ENCODE measurements at places on chromosomes 7 and 10.
A peak's percentile ranks its signal among the peaks of the same experiment; 100 is the strongest.

GRCh38 chr10:100744987-100745881 lies at the start of gene PAX2:
Gene PAX2, plus strand, starts transcription at chr10:100745582. Its CDS starts 679 bp downstream, at chr10:100746261.
- no peak for DNase-seq

- peak; percentile 60 for DNase-seq
Measured at GRCh38 chr7:20744954-20745446, 41.7 kb downstream of the SP8 start.

DNA sequence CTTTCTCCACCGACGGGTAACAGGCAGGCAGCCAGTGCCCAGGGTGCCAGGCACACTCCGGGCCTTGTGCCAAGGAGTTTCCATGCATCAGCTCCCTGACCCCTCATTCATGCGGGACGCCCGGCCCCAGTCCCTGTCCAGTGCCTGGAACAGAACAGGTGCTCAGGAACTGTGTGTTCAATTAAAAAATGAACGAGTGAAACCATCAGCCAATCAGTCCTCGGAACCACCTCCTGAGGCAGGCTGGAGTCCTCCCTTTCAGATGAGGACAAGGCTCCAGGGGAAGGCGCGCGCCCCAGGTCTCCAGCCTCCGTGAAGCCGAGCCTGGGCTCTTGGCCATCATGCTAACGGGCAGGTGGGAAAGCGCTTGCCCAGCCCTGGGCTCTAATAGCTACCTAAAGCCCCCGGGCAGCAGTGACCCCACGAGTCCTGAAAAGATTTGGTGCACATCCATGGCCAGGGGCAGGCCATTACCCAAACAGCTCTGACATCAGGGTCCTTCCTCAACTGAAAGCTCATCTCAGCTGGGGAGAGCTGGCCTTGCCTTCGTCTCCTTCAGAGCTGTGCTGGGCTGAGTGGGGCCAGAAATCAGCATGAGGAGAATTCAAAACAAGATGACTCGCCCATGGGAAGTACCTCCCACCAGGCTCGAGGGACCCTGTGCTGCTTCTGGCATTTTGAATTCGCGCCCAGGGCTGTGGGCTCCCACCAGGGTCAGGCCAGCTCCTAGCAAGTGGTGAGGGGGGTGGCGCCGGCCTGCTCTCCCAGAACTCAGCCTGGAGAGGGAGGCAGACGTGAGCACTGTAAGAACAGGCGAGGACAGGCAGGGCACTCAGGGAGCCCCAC lies 200.5 kb downstream of the MAD1L1 start:
- DNase-seq: no peak

GRCh38 chr10:124935946-124936345 lies 6.0 kb upstream of the ZRANB1 start:
- peak; percentile 15 for DNase-seq

- DNase-seq: no peak
Measured at GRCh38 chr10:83012866-83013265, 1126.4 kb upstream of the GHITM start.

DNA sequence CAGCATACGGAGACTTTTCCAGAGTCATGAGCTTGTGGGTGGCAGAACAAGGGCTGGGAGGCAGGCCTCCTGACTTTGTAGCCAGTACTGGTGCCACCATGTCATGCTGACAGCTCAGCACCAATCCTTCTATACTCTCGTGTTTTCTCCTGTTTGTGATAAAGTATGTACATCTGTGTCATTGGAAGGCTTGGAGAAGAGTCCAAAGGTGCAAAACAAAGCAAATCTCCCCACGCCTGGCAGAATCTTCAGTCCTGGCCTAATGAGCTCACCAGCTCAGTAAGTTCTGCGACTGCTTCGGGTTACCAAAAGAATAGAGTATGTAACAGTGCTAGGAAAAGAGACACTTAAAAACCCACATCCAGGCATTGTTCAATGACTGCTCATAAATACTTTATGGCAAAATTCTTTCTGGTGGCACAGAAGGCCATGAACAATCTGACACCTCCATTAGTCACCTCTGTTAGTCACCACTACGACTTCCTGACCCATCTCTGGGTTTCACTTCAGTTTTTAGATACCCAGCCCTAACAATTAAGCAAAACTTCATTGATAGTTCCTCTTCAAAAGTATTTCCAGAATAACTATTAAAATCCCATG lies 24.5 kb downstream of the STEAP1 start:
- no peak for DNase-seq

DNA sequence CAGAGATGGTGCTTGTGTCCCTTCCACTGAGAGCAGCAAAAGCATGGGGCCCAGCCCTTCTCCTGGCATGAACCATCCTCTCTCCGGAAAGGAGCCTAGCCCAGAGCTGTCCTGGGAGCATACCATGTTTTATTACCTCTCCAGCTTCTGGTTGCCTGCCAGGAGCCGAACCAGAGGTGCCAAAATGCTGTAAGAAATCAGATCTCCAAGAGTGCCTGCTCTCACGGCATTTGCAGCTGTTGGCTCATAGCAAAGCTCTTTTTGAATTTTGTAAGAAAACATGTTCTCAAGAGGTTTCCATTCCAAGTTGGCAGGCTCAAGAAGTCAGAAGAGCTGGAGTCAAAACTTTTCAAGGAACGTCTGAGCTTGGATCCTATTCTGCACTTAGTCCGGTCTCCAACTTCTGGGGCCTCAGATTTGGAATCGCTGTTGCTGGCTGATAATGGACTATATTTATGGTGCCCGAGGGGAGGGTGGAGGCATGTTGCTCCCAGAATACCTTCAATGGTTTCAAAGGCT lies 211.7 kb upstream of the MKI67 start:
- no peak for DNase-seq

GRCh38 chr10:26048756-26049155 lies 114.7 kb downstream of the MYO3A start:
- no peak for DNase-seq

DNA sequence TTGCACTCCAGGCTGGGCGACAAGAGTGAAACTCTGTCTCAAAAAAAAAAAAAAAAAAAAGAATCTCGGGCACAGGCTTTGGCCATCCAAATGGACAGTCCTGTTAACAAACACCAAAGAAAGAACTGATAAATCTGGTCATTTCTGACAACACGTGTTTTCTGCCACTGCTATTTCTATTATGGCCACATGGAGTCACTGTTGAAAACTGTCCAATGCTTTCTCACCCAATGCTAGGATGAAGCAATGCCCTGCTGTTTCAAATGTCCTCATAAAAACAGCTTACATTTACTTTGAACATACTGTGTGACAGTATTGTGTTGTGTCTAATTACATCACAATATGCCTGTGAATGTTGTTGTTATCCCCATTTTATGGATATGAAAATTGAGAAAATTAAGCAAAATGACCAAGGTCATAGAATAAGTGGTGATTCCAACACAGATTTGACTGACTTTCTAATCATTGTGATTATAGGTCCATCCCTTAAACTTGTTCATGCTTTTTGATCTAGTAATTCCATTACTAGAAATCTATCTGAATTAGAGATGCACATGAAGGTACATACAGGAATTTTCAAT lies 19.9 kb upstream of the MAP3K8 start:
- peak; percentile 81 for DNase-seq

- peak; percentile 76 for DNase-seq
Measured at GRCh38 chr7:99040104-99040958, 103.6 kb downstream of the SMURF1 start.

- no peak for DNase-seq
Measured at GRCh38 chr7:70052691-70053090, 454.4 kb downstream of the AUTS2 start.

- no peak for DNase-seq
Measured at GRCh38 chr7:4260867-4261600, 421.1 kb upstream of the FOXK1 start.

GRCh38 chr10:78865538-78865875 lies 203.3 kb upstream of the ZMIZ1 start:
- DNase-seq: no peak

DNA sequence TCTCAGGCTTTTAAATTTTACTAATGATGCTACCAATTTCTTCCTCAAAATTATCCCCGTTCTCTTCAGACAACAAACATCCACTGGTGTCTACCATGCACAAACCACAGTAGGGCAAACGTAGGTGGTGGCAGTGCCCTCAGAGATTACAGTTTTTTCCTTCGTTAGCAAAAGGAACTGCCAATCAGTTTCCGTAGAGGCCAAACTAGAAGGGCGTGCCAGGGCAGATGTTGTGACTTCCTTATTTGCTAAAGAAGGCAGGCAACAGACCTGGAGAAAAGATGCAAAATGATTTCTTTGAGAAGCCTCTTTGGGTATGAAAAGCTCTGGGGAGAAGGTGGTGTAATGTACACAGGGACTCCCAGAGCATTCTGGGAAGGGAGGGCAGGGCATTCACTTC lies 7.6 kb upstream of the FAM180A start:
- DNase-seq: no peak

GRCh38 chr7:109158246-109158645 lies 588.6 kb downstream of the DNAJB9 start:
- no peak for DNase-seq

DNA sequence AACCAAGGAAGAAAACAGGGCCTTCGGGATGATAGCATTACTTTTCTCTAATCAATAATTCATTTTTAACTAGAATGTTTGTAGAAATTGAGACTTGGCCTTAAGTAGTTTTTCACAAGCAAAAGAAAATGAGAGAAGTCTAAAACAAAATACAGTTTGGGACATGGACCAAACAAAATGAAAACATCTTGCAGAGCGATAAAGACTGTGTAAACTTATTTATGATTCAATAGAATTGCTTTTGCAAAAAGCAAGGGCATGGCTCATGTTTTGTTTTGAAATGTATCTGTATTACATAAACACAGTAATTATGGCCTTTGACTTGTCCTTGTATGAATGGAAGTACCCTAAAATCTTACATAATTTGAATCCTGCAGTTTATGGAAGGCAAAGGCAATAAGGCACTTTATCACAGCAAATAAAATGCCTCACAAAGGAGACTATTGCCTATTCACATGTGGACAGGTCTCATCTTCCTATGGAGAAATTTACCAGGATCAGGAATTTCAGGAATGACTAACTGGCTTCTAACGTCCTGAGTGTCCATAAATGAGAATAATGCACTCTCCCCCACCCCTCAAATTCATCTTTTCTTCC lies 295.2 kb downstream of the PTEN start:
- no peak for DNase-seq

DNA sequence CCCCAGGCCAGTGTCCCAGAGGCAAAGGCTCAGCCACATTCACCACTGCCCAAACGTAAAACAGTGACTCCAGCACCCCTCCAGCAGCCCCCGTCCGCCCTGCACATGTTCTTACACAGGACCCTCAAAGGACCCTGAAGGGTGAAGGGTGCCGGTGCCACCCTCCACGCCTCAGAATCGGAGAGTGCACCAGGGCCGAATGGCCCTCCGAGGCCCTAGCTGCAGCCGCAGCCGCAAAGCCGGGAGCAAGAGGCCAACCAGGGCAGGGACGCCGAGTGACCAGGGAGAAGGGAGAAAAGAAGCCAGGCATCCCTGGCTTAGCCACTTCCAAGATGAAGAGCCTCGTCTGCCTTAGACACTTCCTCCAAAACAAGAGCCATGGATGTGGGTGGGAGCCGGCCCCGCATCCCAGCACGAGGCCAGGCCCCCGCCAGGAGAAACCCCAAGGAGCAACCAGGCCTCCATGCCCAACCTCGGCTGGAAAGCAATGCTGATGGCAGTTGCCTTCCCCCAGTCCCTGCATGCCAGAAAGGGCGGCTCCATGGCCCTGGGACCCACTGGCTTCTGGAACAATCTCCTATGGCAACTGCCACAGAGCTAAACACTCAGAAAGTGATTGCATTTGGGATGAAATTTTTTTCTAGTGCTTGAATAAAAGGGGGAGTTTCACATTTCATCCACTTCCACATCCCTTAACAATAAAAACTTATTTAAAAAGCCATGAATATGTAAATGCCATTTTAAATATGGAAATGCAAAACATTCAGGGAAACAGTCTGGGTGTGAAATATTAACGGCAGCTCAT lies 92.3 kb downstream of the MAD1L1 start:
- DNase-seq: no peak

DNA sequence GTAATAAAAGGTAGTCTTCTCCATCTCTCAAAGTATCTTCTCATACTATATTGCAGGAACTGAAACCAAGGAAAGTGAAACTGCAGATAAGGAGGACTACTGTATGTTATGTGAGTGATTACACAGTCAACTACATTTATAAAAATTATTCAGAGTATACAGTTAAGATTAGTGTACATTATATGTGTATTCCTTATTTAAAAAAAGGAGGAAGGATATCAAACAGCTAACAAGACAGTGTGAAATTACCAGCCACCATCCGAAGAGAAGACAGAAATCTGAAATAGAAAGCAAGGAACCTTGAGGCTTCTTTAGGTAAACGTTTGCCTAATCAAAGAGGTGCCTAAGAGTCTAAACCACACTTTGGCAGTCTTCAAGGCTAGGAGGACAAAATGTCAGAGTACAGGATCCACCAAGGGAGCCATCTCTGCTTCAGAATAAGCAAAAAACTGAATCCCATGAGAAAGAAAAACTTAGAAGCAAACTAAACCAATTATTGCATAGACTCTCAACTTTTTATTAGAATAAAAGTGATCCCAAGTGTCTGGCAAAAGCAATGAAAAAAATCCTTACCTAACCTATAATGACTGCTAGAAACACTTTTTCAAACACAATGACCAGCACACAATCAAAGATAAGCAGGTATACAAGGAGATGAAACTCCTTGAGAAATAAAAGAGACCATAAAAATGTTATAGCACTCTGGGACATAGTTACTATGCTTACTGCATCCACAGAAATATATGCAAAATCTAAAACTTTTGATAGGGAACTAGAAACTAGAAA lies 6.4 kb downstream of the USP6NL start:
- peak; percentile 56 for DNase-seq

GRCh38 chr7:92949748-92950147 lies 113.4 kb upstream of the CDK6 start:
- no peak for DNase-seq

GRCh38 chr7:135291809-135292253 lies 58.2 kb downstream of the STRA8 start:
- no peak for DNase-seq

- no peak for DNase-seq
Measured at GRCh38 chr10:67549390-67549789, 146.6 kb downstream of the CTNNA3 start.

DNA sequence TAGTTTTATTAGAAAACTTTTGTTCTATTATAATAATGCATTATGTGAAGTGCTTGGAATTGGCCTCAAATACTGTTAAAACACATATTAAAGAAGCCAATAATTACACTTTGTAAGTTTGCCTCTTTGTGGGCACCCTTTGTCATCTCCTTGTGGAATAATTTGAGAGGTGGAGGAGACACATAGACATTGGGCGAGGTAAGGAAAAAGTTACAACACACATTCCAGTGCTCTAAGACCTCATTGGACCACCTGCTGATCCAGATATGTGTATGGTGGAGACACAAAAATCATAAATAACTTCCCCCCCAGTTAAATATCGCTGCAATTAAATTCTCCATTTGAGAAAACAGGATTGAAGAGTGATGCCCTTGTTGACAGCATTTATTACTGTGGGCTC lies 511.8 kb downstream of the GFRA1 start:
- DNase-seq: no peak

DNA sequence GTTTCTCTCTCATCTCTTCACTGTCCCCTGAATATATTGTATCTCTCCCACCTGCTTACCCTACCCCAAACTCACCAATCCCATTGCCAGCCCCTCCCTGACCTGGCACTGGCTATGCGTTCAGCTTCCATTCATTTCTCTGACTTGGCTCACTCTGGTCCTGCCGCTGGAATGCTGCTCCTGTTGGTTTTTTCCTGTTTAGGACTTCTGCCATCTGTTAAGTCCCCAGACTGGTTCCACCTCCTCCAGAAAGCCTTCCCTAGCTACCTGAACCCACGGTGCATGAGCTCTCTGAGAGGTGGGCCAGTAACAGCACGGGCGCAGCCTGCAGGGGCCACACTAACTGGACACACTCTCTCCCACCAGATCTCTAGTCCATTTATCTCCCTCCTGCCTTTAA lies 80.2 kb downstream of the HIF1AN start:
- DNase-seq: no peak

All from erythroblast (primary cell).